ENCODE measurements at places on chromosomes 5 and 9.

DNA sequence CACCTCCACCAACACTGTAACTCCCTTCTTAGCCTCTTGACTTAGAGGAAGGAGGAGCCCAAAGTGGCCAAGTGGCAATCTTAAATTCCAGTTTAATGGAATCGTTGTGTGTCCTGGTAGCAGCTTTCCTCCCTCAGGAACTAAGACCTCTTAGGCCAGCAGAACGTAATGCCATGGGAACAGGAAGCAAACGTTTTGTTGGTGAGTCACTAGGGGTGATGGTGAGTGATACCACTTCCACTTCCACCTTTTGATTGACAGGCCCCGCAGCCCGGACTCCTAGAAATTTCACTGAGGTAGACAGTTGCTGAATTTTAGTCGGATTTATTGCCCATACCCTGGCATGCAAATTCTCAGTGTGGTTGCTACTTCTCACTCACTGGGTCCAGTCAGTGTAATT is 94.2 kb upstream of the FBN2 start:
- DNase-seq = peak; percentile 20

DNA sequence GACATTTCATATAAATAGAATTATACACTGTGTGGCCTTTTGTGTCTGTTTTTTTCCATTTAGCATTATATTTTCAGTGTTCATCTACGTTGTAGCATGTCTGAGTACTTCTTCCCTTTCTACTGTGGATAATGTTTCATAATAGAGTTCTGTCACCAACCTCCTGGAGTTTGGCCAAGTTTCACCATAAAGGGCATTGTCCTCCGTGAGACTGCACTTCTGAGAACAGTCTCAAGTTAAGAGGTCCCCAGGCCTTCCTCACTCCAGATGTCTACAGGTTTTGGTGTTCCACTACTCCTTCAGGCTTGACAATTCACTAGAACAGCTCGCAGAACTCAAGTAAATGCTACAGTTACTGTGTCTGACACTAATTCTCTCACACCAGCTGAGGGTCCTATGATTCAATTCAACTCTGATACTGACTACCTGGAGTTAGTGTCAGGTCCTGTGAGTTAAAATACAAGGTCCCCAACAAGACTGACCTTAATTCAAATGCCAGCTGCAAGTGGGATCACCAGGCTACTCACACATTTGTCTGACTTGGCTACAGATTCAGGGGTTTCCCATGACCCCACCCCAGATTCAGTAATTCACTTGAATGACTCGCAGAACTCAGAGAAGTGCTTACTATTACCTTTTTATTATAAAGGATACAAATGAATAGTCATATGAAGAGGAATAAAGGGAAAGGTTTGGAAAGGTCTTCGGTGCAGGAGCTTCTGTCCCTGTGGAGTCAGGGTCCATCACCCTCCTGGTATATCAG is 31.1 kb downstream of the SLC35A4 start:
- no peak for DNase-seq

GRCh38 chr5:103612545-103612944 is 50.0 kb upstream of the NUDT12 start:
- no peak for DNase-seq

DNA sequence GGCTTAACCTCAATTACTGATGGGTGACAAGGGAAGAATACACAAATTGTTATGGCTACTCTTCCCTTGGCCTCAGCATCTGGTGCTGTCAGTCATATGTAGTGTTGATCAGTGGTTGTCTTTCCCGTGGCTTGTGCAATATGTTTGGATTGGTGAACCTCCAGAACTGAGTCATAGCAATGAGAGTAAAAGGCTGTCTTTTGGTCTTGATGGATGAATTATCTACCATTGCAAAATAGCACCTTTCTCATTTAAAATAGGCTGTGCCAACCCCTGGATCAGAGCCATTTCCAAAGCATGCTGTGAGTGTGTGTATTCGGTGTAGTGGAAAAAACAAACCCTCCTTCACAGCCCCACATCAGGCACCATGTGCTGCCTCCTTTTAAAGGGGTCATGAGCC is 14.6 kb upstream of the F2R start:
- DNase-seq = no peak

DNA sequence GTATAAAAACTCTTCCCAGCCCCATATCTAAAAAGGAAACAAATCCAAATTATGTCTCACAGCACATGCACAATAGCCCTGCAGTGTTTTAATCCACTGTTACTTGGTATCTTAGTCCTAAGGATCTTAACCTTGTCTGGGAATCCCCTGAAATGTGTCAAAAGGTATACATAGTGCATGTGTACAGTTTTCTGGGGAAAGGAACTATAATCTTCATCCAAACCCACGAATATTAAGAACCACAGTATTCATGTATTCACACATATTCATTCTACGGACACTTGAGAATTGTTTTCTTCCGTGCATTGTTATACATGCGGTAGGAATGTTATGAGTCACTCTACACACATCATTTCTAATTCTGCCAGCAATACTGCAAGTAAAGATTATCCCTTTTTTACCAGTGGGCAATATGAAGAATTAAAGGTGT is 47.8 kb upstream of the SNX2 start:
- peak; percentile 79 for DNase-seq

- peak; percentile 73 for DNase-seq
Measured at GRCh38 chr5:65925044-65925600, 1.3 kb upstream of the ERBIN start.

DNA sequence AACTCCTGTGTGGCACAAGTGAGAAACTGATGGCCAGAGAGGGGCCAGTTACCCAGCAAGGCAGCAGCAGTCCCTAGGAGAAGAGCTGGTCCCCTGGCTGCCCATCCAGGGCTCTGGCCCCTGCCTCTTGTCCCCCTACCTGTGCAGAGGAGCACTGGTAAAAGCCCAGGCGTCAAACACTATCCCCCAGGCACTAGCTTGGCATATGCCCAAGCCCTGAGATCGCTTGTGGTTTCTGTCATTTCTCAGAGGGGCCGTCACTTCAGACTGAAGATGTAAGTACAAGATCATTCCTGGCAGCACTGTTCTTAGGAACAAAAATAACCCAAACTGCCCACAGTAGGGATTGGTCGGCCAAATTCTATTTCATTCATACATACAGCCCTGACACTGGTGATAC is 53.9 kb downstream of the COL15A1 start:
- DNase-seq = peak; percentile 58
